Mammary microvascular endothelial cell (primary cell): ENCODE measurements at places on chromosomes 1 and 21. TPM values are rescaled to one million over a fixed set of nuclear protein-coding genes. Genes with fewer than 3 reads are reported as not detected.

The LRP8 gene
- total RNA-seq, result 22.9 and 25.3 TPM in 2 replicates

The REG4 gene
- total RNA-seq, result not detected in 2 replicates

The SEMA4A gene
- total RNA-seq, result 0.49 and 1.1 TPM in 2 replicates

The ARTN gene
- total RNA-seq, result 0.05 TPM in 1 of 2 replicates, not detected in the other

The FCN3 gene
- total RNA-seq, result 0.64 and 2.3 TPM in 2 replicates

The PODN gene
- not detected in 2 replicates for total RNA-seq

The ATP1A2 gene
- not detected in 2 replicates for total RNA-seq

The TBX15 gene
- 0.20 and 0.49 TPM in 2 replicates for total RNA-seq

The TLCD4 gene
- total RNA-seq, result 0.07 and 0.10 TPM in 2 replicates

The PTGS2 gene
- total RNA-seq, result 4.6 and 4.9 TPM in 2 replicates

The SPRR2G gene
- total RNA-seq, result not detected in 2 replicates

The ZNF695 gene
- 2.0 and 4.4 TPM in 2 replicates for total RNA-seq

The NTNG1 gene
- total RNA-seq, result 0.94 and 2.7 TPM in 2 replicates

The CRYAA gene
- total RNA-seq, result not detected in 2 replicates

The LCE3D gene
- total RNA-seq, result not detected in 2 replicates
